ENCODE measurements at places on chromosomes 5 and 9.

GRCh38 chr5:126103050-126103449 is 320.2 kb upstream of the GRAMD2B start:
- DNase-seq, result no peak

DNA sequence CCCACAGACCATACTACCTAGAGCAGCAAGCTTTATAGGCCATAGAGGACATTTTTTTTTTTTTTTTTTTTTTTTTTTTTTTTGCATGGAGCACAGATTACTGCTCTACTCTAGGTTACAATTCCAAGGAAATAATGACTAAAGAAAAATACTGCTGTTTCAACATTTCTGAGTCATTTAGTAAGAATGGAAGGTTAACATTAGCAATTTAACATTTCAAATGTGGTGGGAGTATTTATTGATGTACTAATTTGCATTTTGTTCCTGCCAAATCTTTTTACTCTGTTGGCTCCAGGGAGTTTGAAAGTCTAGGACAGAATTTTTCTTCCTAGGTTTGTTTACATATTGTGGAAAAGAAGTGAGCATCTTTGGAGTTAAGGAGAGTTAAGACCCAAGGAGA is 142.1 kb upstream of the CCDC152 start:
- DNase-seq, result no peak

- no peak for DNase-seq
These were observed 109.1 kb downstream of the CDH10 start for GRCh38 chr5:24535646-24536045.

- DNase-seq, result no peak
These were observed 139.2 kb upstream of the CCNH start for GRCh38 chr5:87551911-87552310.

- DNase-seq, result no peak
These were observed 131.6 kb upstream of the NIPBL start for GRCh38 chr5:36744773-36745589.

DNA sequence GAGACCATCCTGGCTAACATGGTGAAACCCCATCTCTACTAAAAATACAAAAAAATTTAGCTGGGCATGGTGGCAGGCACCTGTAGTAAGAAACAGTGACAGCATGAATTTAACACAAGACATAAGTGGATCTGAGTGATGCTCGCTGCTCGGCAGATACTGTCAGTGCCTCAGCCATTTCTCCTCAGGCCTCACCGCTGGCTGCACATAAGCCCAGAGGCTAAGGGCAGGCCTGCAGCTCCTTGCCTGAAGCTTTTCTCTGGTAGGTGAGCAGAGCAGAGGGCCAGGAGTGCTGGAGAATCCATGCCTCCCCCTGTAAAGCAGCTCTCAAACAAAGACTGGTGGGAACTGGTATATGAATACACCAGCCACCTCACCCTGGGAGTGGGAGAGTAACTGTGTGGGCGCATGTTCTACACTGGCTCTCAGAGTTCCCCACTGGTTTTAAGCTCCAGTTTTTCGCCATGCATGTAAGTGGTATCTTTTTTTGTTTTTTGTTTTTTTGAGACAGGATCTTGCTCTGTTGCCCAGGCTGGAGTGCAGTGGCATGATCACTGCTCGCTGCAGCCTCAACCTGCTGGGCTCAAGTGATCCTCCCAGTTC is 10.3 kb upstream of the CD72 start:
- no peak for DNase-seq

DNA sequence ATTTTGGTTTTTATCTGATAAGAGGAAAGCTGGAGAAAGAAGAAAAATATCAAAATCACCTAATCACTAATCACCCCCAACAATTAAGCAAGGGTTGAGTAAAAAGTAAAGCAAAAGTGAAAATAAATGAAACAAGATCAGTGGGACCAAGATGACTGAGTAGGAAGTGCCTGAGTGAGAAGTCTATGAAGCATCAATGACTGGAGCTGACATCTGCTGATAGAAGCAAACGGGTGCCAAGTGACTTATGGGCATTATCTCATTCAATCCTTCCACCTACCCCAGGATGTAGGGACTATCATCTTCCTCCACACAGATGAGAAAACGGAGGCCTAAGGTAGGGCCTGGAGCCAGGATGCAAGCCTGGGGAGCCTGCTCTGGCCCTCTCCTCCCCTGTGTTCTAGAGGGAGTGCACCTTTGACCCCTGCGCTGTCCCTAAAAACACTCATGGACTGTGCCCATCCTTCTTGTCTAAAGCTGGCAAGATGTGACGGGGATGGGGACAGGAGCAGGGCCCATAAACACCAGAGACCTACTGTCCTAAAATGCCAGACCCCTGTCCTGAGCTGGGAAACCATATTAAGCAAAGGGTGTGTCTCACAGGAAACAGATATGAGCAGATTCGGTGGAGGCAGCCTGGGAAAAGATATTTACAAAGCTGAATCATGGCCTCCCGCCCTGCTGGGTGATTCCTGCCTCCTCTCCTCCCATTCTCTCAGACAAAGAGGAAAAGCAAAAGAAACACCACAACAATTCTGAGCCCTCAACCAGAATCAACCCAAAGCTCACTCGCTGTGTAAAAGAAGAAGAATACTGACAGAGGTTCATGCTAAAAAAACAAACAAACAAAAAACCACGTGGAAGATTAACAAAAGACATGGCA is 116.0 kb downstream of the AUH start:
- DNase-seq, result no peak

DNA sequence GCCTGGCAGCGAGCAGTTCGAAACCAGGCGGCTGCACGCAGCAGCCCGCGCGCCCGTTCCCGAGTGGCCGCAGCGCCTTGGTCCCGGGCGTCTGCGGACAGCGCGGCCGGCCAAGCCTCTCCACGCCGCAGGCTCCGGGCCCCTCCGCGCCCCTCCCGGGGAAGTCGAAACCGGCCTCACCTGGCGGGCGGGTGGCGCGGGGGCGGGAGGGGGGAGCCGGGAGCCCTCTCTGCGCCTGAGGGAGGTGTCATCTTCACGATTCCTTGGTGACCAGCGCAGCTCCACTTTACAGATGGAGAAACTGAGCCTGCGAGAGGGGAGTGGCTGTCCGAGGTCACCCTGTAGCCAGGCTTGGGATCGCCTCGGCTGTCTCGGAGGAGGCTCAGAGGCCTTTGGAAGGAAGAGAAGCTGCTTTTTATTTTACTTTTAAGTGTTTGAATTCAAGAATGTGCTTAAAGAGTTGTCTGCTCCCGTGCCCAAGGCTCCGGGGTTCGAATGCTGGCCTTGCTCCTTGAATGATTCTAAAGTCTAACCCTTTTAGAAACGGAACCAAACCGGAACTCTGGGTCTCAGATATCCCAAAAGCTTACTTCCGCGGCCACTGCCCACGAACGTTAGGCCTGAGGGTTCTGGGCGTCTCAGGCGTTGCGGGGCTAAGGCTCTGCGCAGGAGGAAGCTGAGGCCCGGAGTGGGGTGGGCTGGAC is 662 bp downstream of the SUSD3 start:
- no peak for DNase-seq

DNA sequence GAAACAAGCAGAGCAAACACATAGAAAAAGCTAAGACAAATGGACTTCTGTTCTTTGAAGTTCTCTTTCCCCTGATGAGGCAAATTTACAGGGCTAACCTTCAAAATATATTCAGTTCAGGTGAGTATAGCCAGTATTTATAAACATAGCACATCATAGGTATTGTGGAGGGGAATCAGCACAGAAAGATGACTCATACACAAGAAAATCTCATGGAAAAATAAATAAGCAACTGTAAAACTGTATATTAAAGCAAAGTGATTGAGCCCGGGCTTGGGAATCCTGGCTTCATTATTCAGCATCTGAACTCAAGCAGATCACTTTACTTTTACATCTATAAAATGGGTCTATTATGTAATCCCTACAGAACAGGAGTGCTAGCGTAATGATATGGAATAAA is 173.5 kb upstream of the PAPPA start:
- DNase-seq, result no peak

GRCh38 chr5:110203661-110204060 is 513.9 kb downstream of the MAN2A1 start:
- no peak for DNase-seq

DNA sequence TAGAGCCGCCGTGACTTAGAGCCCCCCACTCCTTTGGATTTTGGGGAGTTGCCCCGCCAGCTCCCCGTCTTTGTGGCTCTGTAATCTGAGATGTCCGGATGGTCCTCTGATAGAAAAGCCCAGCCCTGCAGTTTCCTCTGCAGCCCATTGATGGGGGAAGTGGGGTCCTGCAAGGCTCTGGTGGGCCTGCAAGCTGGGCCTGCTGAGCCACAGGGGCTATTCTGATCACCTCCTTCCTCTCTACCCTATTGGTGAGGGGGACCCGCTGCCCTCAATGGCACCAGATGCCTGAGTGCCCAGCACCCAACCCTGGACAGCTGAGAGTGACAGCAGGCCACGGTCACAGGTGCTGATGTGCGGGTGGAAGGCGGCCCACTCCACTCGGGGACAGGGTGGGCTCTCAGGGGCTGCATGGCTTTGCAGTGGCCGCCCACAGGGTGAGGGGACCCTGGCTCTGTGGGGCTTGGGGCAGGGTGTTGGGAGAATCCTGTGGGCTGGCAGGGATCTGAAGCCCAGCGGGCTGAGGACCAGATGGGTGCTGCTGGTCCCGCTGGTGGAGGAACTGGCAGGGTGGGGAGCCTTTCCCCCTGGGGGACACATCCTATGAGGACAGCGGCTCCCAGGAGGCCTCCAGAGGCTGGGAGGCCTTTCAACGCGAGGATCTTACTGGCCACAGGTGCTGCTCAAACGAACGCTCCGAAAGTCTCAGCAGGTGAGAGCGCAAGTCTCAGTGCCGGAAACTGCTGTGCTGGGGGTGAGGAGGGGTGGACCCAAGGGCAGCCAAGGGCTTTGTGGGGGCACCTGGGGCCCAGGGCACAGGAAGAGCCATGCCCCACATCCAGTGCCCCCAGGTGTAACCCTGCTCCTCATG is 30.0 kb upstream of the LPCAT1 start:
- no peak for DNase-seq

- no peak for DNase-seq
These were observed 19.3 kb downstream of the HK3 start for GRCh38 chr5:176879663-176880361.

- DNase-seq, result no peak
These were observed 90.8 kb downstream of the TLE4 start for GRCh38 chr9:79662537-79662956.

DNA sequence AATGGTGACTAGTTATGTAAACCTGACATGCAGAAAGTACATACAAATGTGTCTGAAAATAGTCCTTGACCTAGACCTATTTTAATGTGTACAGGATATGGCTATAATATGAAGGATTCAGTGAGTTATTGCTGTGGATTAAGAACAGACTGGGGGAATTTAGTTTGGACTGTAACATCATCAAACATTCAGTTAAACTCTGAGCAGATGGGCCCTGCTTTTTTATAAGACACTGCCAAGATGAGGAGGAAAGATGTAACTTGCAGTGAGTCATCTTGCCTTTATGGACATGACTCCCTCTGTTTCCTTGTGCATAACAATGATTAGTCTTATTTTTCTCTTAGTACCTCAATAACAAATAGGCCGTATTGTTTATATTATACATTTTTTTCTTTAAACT is 12.2 kb downstream of the PPP3R2 start:
- DNase-seq, result peak; percentile 77

- DNase-seq, result no peak
These were observed 19.6 kb downstream of the CCDC187 start for GRCh38 chr9:136284311-136284710.

- no peak for DNase-seq
These were observed 7.2 kb downstream of the TBCA start for GRCh38 chr5:77768978-77769377.

DNA sequence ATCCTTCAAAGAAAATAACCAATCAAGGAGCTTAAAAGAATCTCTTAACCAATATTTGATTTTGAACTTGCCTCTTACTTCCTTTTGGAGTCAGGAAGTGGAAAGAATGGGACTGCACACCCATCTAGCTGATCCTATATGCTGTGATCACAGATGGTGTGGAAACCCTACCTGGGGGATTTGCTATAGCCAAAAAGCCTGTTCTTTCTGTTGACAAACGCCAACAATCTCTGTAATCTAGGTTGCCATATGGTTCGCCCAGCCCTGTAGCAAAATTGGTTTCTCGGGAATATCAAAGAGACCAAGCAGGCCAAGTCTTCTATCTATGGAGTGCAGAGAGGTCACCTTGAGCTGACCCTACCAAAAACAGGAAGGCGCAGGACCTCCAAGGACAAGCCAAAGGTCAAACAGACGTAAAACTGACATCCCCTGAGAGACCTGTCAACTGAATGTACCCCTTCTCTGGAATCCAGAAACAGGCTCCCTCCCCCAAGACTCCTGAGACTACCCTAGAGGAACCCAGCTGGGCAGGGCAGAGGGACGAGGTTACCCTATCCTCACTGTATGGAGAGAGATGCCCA is 19.4 kb downstream of the NRG2 start:
- no peak for DNase-seq

DNA sequence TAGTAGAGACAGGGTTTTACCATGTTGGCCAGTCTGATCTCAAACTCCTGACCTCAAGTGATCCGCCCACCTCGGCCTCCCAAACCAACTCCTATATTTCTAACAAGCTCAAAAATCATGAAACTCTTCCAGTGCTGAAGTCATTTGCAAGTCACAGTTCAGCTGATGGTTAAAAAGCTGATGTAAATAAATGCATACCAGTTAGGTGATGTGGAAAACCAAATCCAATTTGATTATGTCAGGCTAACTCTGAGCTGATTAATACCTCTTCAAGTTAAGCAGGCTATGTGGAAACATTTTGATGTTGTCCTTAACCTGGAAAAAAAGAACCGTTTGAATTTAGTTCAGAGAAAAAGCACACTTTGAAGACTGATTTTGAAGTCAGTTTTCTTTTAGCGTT is 51.0 kb downstream of the TMEM252 start:
- DNase-seq, result no peak

- DNase-seq, result no peak
These were observed 1.1 kb downstream of the HNRNPA0 start for GRCh38 chr5:137752905-137753690.

- DNase-seq, result peak; percentile 93
These were observed 8.2 kb downstream of the RPP25L start for GRCh38 chr9:34603610-34604231.

DNA sequence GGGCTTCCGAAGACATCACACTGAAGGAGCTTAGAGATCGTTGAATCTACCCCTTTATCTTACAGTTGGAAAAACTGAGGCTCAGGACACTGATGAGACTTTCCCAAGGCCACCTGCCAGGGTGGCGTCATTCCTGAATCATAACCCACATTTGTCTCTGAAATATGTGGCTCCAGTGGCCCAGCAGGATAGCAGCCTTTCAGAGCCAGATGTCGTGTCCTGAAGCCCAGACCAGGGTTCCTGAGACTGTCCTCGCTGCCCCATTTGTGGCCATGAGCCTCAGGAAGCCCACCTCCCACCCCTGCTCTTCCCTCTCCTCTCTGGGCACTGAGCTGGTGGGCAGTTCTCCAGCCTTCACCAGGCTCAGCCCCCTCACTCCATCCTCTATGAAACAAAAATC is 2.4 kb downstream of the HMCN2 start:
- no peak for DNase-seq

All from COLO829 (cell line).